ENCODE measurements at places on chromosomes 12 and 14. TPM values are rescaled to one million over a fixed set of nuclear protein-coding genes. Genes with fewer than 3 reads are reported as not detected.

The FICD gene
- 1.4 TPM for polyA plus RNA-seq

The ANKRD33 gene
- polyA plus RNA-seq = not detected

The ARHGAP9 gene
- 1.2 TPM for polyA plus RNA-seq

The PLEKHD1 gene
- not detected for polyA plus RNA-seq

The CIDEB gene
- polyA plus RNA-seq = 0.31 TPM

The SNRPF gene
- 12.7 TPM for polyA plus RNA-seq

- no peak for DNase-seq
These were observed 70.3 kb downstream of the RNFT2 start for GRCh38 chr12:116808113-116809105.

- no peak for DNase-seq
These were observed 31.2 kb downstream of the DAD1 start for GRCh38 chr14:22557846-22558220.

- DNase-seq = no peak
These were observed 1.7 kb downstream of the CABP1 start for GRCh38 chr12:120642121-120642520.

- no peak for DNase-seq
These were observed 296.4 kb downstream of the ADAMTS20 start for GRCh38 chr12:43255522-43256111.

DNA sequence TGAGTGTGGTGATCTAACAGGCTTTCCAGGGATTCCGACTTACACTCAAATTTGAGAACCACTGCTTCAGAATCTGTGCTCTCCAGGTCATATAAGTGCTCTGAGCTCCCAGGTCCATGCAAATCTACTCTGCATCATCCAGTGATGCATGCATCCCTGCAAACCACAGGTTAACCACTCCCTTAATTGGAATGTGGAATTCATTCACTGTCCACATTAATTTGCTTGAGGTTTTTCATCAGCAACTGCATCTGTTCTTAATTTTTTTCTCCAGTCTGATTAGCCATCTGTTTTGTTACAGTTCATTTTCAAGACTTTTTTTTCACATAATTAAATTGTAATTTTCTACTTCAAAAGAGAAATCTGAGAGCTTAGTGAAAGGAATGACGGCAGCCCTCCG, 43.4 kb upstream of the RIN3 start:
- no peak for DNase-seq

DNA sequence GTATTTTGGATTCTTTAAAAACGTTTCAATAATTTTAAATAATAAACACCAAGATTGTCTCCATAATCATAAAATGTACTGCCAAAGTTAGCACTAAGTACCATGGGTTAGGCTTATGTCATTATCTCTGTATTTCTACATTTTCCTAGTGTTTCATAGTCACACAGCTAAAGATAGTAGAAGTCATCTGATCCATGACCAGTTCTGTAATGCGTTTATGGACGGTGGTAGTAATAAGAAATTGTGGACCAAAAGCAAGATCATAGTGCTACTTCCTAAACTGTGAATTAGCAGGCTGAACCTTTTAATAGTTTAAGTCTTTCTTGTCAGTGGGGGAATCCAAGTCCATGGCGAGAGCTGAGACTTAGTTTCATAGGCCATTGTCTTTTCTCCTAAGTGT, 142.1 kb downstream of the AKAP6 start:
- no peak for DNase-seq

Data from AG04450 (cell line).